ENCODE measurements at places on chromosomes 6 and 20.

DNA sequence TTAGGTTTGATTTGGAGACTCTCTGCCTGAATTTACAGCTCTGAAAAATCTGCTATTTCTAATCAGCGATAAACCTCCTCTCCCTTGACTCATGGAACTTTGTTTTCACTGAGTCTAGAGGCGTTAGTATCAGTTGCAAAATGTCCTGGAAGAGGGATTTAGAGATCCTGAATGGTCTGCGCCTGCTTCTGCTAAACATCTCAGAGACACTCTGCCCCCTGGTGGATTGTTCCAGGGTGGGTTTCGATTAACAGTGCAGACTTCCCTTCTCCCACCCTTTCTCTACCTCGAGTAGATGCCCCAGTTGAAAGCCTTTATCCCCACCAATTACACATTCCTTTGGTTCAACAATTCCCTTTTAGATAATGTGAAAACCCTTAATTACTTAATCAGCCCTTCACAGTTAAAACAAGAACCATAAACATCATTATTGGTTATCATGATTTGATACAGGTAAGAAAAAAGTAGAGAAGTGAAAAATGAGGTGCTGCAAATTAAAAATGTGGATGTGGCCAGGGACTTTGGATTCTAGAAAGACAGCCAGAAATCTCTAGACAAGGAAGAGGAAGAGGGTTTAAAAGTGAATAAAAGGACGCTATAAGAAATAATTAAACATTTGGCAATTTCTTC lies 5.5 kb downstream of the HTR1B start:
- DNase-seq: peak; percentile 93

DNA sequence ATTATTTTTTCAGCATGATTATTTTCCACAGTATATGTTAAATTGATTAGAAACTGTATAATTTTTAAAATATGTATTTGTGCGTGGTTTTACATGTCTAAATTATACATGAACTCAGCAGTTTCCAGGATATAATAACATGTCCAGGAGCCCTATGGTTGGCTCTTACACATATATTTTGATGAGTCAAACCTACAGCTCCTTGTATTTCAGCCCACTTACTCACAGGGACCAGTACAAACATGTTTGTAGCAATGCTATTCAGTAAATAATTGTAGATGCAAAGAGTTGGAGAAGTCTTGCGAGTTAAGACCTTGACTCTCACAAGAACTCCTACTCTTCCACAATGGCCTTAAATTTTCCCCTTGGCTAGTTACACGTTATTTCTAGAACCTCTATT lies 107.2 kb upstream of the SASH1 start:
- peak; percentile 23 for DNase-seq

- DNase-seq: no peak
These were observed 118.0 kb downstream of the DLL1 start for GRCh38 chr6:170172825-170173256.

DNA sequence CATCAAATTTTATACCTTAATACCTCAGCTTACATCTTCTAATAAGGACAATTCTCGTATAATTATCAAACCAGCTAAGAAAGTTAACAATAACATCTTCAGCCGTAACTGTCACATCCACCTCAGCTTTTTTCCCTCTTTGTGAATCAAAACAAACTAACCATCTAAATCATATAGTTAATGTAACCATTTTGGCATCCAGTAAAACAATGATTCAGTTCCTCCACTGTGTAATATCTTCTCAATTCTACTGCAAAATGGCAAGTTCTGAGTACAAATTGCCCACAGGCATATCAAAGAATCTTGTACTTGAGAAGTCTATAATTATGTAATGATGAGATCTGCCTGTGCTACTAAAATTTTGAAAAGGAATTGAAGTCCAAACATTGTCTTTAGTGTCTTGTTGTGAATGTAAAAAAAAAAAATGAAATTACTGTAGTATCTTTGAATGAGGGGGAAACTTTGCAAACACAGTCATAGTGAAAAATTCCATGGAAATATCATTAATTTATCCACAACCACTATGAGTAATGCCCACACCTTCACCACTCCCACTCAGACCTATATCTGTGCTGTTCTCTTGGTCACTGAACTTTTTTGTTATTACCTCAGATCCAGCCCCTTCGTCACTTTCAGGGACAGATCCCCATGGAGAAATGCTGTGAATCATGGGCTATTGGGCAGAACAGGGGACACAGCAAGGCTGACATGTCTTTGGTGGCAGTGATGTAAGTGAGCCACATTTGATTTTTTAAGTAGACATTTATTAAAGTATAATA lies 178.6 kb upstream of the RAB32 start:
- DNase-seq: no peak

GRCh38 chr20:3315136-3315535 lies 76.1 kb upstream of the SLC4A11 start:
- no peak for DNase-seq

GRCh38 chr6:35047265-35048011 lies 93.7 kb downstream of the TCP11 start:
- DNase-seq: peak; percentile 57

- no peak for DNase-seq
These were observed 3.8 kb downstream of the MTCL3 start for GRCh38 chr6:127515234-127515793.

DNA sequence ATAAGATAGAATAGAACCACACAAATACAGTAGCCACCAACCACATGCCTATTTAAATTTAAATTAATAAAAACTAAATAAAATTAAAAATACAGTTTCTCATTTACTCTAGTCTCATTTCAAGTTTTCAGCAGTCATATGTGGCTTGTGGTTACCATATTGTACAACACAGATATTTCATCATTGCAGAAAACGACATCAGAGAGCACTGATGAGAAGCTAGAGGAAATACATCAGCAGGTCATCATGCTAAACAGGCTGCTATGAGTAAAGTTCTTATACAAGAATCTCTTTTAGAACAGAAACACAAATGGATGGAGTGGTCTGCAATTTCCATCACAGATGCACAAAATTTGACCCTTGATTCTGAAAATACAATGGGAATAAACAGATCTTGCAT lies 36.6 kb downstream of the TBC1D32 start:
- DNase-seq: peak; percentile 35
